ENCODE measurements at places on chromosomes 5 and 9.

DNA sequence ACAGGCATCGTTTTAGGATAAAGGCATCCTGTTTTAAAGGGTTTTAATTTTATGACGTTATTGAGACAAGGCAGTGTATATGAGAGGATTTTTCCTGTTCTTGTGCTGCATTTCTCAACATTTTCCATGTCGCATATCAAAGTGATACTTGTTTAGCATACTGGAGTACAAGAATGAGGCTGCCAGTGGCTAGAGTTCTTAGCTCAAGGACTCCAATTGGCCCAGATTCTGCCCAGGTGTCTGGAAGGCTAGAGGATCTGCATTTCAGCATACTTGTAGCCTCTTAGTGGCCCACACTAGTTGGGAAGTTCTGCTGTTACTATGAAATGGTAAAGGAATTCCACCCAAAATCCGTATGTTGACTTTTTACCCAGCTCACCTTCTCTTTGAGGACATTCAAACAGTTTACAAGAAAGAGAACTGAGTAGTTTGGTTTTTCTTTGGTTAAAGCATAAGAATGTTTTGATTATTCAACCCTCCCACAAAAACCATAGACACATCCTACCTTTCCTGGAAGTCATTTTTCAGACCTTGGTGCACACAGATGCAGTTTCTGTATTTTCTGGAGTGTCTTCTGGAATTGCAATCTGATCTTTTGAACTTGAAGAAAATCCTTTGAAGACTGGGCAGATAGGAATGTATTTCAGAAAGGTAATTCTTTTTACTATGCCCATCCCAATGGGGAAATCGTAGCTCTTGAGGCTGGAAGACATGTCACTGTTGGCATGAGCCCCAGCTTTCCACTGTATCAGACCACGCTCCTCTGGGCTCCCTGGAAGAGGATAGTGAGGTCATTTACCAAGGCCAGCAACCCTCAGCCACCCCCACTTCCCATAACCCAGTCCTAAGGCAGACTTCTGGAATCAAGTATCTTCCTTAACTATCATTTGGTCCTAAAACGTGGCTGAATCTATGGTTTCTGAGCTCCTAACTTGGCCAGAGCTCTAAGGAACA lies 11.3 kb downstream of the SLC23A1 start:
- no peak for DNase-seq

DNA sequence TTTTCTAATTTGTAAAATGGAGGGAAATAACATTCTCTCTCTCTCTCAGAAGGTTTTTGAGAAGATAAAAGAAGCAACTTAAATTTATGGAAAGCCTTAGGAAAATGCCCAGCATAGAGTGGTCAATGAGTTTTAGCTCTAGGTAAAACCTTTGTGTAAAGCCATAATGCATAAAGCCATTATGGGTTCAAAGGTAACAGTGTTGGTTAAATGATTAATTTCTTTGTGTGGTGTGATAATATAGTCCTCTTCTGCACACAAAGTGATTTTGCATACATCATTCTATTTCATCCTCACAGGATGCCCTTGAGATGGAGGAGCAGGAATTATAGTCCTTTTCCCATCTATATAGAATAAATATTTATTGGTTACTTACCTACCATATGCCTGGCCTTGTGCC lies 602.9 kb downstream of the CSNK1G3 start:
- no peak for DNase-seq

GRCh38 chr9:3035579-3036332 lies 191.9 kb upstream of the PUM3 start:
- no peak for DNase-seq

DNA sequence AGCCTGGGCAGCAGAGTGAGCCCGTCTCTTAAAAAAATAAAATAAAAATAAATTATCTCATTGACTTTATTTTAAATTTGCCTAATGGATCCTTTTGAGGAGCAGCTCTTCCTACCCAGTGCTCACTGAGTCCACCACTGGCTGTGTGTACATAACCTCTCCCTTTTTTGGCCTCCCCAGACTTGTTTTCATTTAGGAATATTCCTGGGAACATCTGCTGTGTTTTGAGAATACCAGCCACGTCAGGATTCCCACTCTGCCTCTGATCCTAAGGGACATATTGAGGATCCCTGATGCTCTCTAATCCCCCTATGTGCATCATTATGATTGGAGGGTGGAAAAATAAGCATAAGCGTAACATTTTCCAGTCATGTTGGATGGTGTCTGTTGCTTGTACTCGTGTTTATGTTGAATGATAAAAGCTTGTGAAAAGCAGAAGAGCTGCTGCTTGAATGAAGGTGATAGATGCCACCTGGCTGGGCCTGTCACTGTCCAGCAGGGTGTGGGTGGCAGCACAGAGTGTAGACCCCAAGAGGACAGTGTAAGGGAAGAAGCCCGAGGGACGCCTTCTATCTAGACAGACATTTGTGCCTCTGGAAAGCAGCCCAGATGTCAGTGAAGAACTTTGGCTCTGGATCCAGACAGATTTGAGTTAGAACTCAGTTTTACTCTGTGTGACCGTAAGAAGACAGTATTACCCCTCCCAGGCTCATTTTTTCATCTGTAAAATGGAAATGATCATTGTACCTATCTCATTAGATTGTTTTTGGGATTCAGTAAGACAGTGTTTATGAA lies 15.4 kb downstream of the KCNN2 start:
- no peak for DNase-seq

DNA sequence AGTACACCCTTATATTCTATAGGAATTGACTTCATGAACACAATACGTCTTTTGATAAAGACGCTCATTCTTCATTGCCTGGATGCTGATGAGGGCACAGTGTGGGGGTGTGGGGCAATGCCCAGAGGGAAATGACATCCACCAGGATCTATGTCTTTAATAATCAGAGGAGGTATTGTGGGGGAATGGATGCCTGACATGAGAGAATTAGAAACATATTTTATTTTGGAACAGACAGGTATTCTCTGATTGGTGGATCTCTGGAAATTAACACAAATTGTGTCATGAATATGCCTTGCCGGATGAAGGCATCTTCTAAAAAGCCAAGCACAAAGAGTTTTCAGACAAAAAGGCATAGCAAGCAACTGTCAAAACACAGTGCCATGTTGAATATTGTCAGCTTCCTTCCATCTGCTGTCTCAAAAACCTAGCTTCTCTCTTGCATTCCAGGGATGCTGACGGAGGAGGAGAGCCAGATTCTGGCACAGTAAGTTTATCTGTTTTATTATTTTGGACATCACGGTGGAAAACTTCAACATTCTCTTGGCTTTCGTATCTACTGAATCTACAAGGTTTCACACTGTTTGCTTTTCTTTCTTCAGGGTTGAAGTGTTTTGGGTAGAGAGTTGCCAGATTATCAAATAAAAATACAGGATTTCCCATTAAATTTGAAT lies 3.9 kb upstream of the C5orf58 start:
- no peak for DNase-seq

- no peak for DNase-seq
Observed at GRCh38 chr5:102453716-102454115, 45.1 kb downstream of the SLCO6A1 start.

DNA sequence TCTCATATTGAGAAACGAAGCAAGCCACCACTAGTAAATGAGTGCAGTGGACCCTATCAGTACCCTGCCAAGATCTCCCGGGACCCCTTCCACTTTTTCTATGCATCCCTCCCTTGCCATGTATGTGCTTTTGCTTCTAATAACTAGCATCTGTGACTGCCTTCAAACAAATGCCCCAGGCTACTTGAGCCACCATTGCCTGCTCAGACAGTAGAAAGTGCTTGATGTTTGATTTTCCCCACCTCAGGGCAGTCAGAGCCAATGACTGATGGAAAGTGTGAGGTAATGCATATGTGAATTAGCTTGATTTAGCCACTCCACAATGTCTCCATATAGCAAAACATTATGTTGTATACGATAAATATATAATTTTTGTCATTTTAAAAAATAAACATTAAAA lies 797.3 kb upstream of the ACO1 start:
- DNase-seq, result no peak

GRCh38 chr5:59597690-59598546 lies 295.6 kb downstream of the PDE4D start:
- no peak for DNase-seq

GRCh38 chr9:136964171-136964689 lies 12.2 kb downstream of the LCN12 start:
- no peak for DNase-seq

DNA sequence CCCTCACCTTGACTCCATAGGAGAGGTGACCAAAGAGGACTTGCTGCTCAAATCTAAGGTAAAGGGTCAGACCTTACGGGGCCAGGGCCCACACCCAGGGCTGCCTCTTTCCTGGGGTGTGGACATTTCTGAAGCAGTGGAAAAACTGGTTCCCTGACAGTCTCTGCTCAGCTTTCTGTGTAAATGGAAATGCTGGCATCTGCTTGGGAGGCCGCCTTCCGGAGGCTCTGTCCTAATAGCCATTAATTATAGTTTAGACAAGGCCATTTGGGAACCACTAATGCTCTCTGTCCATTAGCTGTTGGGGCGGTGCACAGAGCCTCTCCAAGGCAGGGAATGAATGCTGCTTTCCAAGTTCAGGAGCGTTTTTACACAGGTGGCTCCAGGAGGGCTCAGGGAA lies 17.3 kb downstream of the USP20 start:
- DNase-seq, result no peak

- no peak for DNase-seq
Observed at GRCh38 chr5:128224336-128224735, 140.8 kb downstream of the SLC12A2 start.

GRCh38 chr5:73735032-73735734 lies 109.2 kb downstream of the ARHGEF28 start:
- no peak for DNase-seq

DNA sequence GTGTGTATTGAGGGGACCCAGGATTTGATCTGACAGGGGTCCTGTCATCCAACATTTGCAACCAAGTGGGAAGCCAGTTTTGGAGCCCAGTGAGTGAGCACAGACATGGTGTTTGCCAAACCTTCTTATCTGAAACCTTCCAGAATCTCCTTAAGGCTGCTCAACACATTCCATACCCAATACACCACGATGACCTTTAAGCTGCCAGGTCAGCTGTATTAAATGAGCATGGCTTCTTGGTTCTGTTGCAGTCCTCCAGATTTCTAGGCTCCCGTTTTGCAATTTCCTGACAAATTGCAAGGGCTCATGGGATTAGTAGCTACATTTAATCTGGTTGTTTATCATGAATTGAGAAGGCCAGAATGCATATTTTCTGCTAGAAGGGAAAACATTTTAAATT lies 124.2 kb upstream of the ATP10B start:
- DNase-seq, result no peak

- DNase-seq, result no peak
Observed at GRCh38 chr5:97555644-97555981, 372.6 kb upstream of the RIOK2 start.

DNA sequence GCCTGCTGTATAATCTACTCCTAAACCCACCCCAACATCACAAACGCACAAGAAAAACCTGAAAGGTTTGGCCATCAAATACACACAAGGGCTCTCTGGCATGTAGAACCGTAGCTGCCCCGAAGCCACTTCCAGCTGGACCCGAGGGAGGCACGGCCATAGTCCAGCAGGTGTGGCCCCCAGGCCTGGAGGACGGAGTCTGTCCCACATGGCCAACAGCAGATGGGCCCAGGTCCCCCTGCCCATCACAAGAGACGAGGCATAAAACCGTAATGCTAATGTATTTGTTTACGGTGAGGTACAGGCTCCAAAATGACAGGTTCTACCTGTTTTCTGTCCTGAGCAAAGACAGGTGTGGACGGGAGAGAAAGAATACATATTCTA lies 234.2 kb downstream of the SYK start:
- DNase-seq, result no peak

GRCh38 chr9:19378647-19379046 lies 1.4 kb downstream of the RPS6 start:
- DNase-seq, result no peak

DNA sequence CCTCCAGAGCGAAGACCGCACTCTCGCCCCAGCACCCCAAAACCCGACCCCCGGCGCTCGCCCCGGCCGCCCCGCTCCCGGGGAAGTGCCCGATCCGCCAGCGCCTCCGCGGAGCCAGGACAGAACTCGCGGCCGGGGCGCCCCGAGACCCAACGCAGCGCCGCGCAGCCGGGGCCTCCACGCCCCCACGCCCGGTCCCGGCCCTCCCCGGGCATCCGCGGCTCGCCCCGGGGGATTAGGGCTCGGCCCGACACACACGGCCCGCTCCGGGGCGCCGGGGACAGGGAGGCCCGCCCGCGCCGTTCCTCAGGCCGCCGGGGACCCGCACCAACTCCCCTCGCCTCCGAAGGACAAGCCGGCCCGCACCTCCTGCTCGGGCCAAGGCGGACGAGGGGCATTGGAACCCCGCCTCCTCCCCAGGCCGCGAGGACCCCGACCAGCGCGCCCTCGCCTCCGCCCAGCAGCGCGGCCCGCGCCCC lies 544 bp downstream of the FNBP1 start:
- DNase-seq, result peak; percentile 39

All from CD8-positive, alpha-beta T cell (primary cell).